GM18507 (cell line): ENCODE measurements at places on chromosomes 2 and 18.

- DNase-seq: no peak
Observed at GRCh38 chr2:17107151-17107550, 411.1 kb downstream of the RAD51AP2 start.

DNA sequence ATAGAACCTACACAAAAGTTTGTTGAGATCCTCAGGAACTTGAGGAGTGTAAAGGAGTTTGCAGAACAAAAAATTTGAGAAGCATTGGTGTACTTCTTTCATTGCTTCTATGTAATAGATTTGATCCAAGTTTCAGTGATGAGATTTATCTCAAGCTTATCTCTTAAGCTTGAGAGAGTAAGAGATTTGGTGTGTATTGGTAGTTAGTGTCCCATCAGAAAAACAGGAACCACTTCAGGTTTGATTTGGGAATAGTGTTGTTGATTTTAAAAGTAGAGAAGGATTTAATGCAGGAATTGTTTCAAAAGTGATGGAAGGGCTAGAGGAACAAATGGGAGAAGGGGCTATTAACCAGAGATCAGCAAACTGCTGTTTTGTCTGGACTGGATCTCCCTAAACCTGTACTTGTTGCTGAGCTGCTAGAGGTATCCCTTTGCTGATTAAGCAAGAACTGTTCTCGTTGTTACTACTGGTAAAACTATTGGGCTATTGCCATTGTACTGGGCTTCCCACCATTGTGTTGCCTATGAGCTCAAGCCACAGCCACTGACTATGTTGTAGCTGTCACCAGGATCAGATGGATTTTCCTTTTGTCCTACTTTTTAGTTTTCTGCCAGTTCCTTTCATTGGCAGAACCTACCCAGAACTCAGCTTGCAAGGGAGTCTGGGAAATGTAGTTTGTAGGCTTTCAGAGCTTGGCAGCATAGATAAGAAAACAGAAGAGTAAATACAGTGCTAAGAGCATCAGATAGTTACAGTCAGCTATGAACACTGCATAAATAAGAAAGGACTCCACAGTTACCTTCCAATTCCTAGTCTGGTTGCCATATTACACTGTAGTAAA is 39.3 kb downstream of the RAB10 start:
- DNase-seq: no peak

DNA sequence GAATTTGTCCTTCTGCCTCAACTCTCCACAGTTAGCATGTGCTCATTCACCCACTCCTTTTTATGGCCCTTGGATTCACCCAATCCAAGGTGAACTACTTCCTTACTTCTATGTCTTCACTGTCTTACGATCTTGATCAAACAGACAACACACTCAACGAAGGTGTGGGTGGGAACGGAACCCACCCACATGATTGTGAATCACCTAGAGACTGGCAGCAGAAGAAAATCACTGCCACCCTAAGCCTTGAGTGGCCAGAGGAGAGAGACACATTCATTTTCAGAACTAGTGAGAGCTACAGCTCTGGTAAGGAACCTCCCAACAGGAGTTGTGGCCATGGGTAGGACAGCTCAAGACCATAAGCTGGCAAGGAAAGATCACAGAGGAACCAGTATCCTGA is 194.3 kb downstream of the PLCL1 start:
- DNase-seq: no peak

DNA sequence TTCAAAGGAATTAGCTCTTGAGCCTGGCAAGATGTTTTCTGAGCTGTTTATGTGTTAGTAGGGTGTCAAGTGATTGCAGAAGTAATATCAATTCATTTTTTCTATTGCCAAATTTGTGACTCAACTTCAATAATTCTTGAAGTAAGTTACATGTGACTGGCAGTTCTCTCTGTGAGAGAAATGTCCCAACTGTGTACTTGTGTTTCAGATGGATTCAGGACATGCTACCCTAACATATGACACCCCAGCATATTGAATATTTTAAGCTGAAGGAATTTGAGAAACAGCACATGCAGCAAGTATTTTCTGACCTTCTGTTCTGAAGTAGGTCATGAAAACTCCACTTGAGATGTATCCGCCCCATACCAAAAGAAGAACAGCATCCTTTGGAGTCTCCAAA is 263.6 kb downstream of the XIRP2 start:
- no peak for DNase-seq

- DNase-seq: no peak
Observed at GRCh38 chr2:235113854-235114253, 162.0 kb downstream of the SH3BP4 start.

DNA sequence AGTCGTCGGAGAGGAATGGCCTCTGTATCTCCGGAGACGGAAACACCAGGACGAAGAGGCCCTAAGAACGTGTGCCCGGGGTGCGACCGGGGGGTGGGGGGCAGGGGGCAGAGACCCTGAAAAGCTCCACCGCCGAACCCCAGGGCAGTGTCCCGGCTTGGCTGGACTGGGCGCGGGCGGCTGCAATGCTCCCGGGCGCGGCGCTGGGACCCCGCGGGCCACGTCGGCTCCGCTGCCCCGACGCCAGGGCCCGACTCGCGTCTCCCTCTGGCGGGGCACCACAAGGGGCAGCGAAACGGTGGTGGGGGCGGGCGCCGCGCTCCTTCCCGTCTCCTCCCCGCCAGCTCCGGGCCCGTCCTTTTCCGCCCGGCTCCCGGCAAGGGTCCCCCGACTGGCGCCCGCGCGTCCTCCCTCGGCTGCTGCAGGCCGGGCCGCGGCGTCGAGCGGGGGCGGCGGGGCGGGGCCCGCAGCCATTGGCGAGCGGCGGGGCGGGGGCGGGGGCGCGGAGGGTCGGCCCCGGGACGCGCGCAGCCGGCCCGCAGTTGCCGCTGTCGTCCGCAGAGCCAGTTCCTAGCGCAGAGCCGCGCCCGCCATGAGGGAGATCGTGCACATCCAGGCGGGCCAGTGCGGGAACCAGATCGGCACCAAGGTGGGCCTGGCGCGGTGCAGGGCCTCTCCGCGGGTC is at the start of gene TUBB6:
Gene TUBB6, plus strand, starts transcription at position 541 of the 685 bp plus-strand sequence. Its CDS starts 52 bp downstream, at position 593.
- DNase-seq: peak; percentile 59

GRCh38 chr2:74051504-74051903 is 66.8 kb downstream of the TET3 start:
- no peak for DNase-seq

- no peak for DNase-seq
Observed at GRCh38 chr2:152086231-152086630, 12.6 kb downstream of the CACNB4 start.

GRCh38 chr2:33213648-33214047 is 262.8 kb upstream of the RASGRP3 start:
- no peak for DNase-seq

DNA sequence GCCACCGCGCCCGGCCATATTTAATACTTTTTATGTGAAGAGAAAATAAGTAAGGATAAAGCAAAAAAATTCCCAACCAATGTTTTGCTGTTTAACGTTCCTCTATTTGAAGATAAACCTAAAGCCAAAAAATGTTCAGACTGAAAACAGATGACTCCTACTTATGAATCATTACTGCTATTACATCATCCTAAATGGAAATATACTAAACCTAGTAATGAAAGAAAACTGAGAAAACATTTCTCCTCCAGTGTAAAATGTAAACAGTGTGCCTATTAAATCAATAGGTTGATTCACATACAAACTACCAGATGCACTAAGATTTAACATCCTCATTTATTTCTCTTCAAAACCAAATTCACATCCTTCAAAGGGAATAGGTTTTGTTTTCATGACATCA is 43.5 kb downstream of the CWC22 start:
- no peak for DNase-seq

- no peak for DNase-seq
Observed at GRCh38 chr2:73334045-73334444, 40.7 kb upstream of the EGR4 start.

GRCh38 chr2:134491771-134492441 is 226.9 kb downstream of the TMEM163 start:
- DNase-seq: no peak

DNA sequence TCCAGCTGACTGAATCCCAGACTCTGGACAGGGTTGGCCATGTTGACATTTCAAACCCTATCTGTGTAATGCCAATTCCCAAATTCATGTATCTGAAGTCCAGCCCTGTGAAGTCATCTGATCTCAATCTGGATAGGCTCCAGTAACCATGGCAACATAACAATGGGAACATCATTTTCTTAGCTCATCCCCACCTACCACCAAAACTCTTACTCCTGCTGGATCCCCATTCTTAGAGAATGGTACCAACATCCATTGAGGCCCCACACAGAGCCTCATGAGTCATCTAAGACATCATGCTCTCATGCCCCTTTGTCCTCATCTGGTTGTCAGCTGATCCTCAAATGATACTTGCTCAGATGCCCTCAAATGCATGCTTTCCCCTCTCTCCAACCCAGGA is 58.9 kb upstream of the TEX51 start:
- no peak for DNase-seq

- no peak for DNase-seq
Observed at GRCh38 chr2:137208431-137208891, 443.1 kb downstream of the THSD7B start.

DNA sequence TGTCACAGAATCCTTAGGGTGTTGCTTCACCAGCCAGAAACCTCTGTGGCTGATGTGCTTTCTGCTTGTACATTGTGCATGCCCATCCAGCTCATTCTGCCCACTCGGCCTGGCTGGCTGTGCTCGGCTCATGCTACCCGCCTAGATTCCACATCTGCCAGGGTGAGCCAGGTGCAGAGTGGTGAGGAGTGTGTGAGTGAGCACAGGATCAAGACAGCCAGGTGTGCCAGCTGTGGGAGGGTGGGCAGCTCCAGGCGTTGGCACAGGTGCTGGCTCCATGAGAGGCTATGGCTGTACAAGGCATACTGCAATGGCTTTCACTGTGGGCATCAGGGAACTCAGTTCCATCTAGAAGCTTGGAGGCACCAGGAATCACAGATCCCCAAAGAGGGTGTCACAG is 1321.8 kb upstream of the CRIM1 start:
- DNase-seq: no peak

- no peak for DNase-seq
Observed at GRCh38 chr2:170176212-170176611, 1.7 kb upstream of the MYO3B start.

- no peak for DNase-seq
Observed at GRCh38 chr2:127705391-127706065, 4.2 kb downstream of the SFT2D3 start.

DNA sequence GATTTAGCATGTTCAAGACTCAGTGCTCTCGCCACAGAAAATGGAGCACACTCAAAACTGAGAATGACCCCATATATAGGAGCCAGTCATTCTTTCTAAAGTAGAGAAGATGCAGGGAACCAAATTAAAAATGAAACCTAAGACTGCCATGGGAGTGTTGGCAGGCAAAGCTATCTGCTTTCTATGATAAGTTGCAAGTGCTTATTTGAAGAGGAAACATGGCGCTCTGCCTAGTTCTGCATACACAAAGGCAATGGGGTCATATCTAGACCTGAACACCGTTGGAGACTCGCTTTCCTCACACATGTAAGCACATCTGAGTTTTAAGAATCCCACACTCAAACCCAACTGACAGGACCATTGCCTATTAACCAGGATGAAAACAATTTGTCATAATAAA is 292.5 kb downstream of the ALK start:
- no peak for DNase-seq

DNA sequence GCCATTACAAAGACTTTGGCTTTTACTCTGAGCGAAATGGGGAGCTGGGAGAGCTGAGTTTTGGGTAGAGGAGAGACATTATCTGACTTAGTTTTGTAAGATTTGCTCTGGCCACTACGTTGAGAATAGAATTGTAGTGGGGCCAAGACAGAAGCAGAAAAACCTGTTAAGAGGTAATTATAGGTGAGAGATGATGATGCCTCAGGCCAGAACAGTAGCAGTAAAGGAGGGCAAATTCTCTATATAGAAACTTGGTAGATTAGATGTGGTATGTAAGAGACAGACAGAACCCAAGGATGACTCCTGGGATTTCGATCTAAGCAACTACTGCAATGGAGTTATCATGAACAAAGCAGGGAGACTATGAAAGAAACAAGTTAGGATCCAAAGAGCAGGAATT is 17.4 kb upstream of the CREB1 start:
- no peak for DNase-seq

DNA sequence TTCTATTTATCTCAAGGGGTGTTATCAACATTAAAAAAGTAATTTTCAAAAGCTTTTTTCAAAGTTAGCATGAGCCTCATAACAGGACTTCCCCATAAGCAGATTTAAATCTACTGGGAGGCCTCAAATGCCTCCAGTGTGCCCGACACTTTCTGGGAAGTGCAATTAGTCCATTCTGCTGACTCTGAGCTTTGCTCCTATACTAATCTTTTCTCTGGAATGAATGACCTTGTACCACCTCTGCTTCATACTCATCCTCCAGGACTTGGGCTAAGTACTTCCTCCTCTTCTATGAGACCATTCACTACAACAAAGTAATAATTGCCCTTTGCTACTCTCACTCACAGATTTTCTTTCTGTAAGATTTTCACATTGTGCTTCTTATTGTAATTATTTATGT is 111.1 kb downstream of the RIT2 start:
- no peak for DNase-seq

DNA sequence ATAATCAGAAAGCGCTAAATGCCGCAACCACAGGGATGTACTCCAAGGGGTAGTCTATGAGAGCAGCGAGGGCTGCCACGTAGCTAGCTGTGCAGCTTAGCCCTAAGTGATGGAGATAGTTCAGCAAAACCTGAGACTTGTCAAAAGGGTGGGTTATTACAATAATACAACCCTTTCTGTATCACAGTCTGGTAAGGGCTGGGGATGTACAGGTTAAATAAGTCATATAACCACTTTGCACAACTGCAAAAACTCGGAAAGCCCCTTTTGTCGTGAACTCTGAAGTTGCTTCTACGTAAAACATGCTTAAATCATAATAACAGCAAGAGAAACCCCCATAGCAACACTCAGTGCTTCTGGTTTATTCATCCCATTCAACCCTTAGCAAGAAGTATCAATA is 598.8 kb downstream of the SUCLG1 start:
- DNase-seq: no peak

DNA sequence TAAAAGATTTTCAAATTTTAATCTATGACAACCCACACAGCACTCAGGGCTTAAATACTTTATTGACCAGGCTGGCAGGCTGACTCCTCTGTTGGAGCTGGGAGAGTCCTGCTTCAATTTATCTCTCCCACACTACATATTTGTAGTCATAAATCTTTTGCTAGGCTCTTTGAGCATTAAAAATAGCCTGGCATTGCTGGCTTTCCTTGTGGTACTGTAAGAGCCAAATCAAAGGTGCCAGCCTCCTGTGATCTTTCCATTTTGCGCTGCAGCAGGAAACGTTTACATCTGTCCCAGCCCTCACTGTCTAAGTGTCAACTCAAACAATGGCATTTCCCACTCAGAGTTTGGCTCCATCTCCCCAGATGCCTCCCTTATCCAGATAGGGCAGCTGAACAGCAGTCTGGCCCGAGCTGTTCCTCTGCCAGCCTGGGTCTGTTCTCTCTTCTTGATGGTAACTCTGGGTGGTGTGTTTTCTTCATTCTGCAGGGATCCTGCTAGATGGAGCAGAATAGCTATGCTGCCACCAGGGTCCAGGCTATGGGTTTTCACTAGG is 62.1 kb downstream of the LRRTM1 start:
- DNase-seq: no peak
